Hematopoietic multipotent progenitor cell treated with erythropoietin and hydrocortisone succinate and interleukin-3 and kit ligand, for 6 days (in vitro differentiated cells): ENCODE measurements at places on chromosomes 12 and 14.
A peak's percentile ranks its signal among the peaks of the same experiment; 100 is the strongest.

GRCh38 chr14:76922092-76922491 lies 95.9 kb downstream of the LRRC74A start:
- DNase-seq, result no peak

DNA sequence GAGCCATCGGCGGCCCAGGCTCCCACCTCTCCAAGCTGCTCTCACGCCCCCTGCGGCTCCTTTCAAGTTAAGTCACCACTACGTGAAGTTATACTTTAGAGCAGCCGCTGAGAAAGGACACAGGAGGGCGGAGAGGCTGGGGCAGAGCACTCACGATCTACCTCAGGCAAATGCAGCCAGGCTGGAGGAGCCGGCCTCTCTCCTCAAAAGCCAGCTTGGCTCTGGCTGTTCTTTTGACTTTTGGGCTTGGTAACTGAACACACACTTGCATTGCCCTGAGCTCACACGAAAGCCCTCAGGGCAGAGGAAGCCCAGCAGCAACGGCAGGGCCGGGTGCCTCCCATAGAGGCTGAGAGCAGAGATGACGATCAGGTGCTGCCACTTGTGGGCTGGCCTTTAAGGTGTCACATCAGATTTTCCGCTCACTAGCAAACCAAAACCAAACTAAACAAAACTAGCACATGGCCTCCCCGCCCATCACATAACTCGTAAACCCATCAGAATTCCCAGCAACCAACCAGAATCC lies 75.2 kb downstream of the PITPNM2 start:
- peak; percentile 26 for DNase-seq

- DNase-seq, result peak; percentile 31
Measured at GRCh38 chr12:1618489-1618888, 10.5 kb upstream of the WNT5B start.

DNA sequence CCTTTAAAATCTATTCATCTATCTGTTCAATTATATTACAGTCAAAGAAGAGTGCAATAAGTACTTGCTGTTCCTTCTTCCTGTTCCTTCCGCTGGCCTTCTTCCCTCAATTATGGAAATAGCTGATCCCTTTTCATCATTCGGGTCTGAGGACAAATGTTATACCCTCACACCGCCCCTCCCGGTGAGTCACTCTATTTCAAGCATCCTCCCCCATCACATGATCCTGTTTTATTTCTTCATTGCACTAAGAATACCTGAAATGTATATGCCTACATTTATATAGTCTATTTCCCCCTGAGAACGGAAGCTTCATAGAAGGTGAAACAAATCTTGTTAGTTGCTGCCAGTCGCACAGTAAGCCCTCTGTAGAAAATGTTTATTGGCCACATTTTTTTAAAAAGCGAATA lies 2.5 kb downstream of the SLC38A1 start:
- peak; percentile 61 for DNase-seq

DNA sequence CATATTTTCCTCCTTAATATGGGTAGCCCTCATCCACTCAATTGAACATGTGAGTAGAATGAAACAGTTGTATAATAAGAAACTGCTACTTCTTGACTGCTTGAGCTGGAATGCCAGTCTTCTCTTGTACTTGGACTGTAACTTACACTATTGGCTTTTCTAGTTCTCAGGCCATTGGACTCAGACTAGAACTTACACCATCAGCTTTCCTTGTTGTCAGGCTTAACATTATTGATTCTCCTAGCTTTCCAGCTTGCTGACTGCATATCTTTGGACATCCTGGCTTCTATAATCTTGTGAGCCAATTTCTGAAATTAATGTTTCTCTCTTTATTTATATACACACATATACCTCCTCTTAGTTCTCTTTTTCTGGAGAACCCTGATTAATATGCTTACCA lies 24.8 kb downstream of the CCDC91 start:
- DNase-seq, result no peak

- DNase-seq, result no peak
Measured at GRCh38 chr12:23060161-23060560, 435.2 kb downstream of the ETNK1 start.

GRCh38 chr14:60175255-60175902 lies 10.2 kb upstream of the DHRS7 start:
- DNase-seq, result no peak

GRCh38 chr14:100428727-100429126 lies 105.6 kb downstream of the SLC25A47 start:
- no peak for DNase-seq

- no peak for DNase-seq
Measured at GRCh38 chr12:57143454-57143853, 4.0 kb downstream of the LRP1-AS start.

DNA sequence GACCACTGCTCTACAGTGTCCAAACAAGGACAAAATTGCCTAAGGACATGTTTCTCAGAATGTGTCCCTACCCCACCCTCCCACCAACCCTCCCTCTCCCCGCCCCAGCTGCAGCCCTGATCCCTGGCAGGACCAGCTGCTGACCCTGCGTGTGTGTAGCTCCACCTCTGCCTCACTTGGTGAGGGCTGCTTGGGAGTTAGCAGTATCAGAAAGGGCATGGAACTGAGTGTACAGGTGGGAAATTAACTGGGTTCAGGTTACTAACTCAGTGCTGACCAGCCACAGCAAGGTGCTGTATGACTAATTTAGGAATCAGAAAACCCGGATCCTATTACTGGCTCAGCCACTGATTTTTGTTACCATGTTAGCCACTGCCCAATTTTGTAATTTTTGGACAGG lies 11.3 kb upstream of the PLEKHD1 start:
- no peak for DNase-seq

DNA sequence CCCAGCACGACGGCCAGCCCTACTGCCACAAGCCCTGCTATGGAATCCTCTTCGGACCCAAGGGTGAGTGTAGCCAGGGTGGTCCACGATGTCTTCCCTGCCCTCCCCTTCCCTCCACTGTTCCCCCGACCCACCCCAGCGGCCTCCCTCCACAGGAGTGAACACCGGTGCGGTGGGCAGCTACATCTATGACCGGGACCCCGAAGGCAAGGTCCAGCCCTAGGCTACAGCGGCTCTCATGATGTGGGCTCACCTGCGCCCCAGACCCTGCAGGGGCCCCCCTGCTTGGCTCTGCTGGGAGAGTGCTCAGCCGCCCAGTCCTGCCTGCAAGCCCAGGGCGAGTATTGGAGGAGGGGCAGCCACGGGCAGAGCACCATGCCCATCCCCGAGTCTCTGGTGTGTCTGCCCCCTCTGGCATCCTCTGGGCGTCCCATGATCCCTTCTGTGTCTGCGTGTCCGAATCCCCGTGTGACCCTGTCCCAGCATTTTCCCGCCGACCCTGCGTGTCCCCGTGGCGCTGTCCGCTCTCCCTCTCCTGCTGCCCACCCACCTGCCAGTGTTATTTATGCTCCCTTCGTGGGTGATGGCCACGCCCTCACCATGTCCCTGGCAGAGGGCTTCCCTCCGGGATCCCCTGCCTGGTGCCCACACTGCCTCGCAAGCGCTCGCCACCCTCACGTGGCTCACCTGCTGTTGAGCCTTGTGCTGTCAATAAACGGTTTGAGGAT lies 5.0 kb downstream of the CRIP2 start:
- DNase-seq, result no peak

DNA sequence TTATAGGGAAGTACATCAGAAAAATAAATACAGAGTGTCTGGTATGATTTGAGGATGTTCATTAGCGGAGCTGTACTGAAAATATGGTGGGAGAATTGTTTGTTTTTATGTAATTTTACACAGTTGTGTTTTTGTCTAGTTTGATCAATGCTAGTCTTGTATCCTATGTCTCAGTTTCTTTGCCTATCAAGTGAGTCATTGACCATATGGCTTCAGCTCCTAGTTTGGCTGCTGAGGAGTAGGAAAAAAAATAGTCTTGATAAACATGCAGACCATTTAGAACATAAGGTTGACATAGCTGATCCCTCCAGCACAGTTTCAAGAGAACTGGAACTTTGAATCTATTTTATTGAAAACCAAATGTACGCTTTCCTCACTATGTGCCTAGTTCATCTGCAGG lies 1292.1 kb upstream of the FLRT2 start:
- DNase-seq, result no peak

DNA sequence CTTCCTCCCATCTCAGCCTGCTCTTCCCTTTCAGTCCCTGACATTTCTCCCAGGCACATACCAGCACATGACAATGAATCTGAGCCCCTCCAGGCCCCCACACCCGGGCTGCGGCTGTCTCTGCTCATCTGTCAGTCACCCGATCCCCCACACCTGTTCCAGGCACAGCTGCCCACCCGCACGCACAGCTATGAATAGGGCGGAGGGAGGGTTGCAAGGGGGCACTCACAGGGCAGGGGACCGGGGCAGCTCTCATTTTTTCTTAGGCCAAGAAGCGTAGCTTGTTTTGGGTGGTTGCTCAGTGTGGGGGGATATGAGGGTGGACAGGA lies 43.7 kb upstream of the TSPAN9 start:
- no peak for DNase-seq

DNA sequence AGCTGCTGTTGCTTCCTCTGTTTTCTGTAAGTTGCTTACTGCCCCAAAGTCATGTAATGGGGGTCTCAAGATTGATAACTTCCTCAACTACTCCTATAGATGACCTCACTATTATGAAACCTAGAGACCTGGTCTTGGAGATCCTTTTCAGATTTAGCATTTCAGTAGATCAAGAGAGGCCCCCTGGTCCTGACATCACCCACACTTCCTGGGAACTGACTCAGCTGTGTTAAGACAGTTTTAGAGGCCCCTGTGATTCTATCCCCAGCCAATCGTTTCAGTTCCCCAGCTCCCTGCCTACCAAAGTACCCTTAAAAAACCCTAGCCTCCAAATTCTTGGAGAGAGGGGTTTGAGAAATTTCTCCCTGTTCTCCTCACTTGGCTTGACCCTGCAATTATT lies 9.2 kb upstream of the ARG2 start:
- DNase-seq, result no peak

DNA sequence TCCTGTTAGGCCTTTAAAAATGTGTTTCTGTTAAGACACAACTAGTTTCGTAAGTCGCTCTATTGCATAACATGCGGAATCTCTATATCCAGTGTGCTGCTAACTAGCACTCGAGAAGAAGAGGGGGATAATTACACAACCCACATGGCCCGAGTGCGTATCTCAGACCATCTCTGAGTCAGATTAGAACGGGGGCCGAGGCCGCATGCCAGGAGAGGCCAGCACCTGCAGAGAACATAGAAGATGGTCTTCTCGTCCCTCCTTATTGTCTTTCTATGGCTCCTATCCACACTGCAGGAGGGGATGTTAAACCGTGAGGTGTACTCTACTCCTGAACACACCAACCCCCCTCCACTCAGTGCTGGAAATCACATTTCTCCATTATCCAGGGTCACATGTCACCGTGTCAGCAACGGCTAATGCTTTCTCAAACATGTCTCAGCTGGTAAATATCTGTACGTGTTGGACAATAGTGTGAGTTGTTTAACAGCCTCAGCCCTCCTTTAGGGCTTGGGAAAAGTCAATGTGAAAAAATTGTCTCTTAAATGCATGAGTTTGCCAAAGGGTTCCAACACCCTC lies 56.3 kb downstream of the CCDC88C start:
- peak; percentile 87 for DNase-seq

DNA sequence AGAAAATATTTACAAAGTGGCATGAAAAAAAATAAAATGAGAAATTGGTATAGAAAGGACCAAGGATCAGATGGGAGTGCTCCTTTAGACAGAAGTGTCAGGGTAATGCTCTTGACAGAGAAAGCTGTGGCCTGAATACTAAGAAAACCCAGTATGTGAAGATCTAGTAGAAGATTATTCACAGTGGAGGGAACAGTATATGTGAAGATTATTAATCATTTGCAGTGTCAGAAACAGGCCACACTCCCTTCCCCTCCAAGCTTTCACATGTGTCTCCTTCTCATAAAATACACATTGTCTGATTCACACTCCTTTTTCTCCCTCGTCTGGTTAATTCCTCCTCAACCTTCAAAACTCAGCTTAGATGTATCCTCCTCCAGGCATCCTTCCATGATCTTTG lies 41.3 kb downstream of the CAPS2 start:
- DNase-seq, result no peak

- DNase-seq, result no peak
Measured at GRCh38 chr14:98514016-98514415, 758.0 kb downstream of the BCL11B start.

- DNase-seq, result no peak
Measured at GRCh38 chr12:2548081-2548480, 246.7 kb upstream of the FKBP4 start.

- DNase-seq, result peak; percentile 13
Measured at GRCh38 chr12:24222968-24223367, 273.5 kb upstream of the SOX5 start.

DNA sequence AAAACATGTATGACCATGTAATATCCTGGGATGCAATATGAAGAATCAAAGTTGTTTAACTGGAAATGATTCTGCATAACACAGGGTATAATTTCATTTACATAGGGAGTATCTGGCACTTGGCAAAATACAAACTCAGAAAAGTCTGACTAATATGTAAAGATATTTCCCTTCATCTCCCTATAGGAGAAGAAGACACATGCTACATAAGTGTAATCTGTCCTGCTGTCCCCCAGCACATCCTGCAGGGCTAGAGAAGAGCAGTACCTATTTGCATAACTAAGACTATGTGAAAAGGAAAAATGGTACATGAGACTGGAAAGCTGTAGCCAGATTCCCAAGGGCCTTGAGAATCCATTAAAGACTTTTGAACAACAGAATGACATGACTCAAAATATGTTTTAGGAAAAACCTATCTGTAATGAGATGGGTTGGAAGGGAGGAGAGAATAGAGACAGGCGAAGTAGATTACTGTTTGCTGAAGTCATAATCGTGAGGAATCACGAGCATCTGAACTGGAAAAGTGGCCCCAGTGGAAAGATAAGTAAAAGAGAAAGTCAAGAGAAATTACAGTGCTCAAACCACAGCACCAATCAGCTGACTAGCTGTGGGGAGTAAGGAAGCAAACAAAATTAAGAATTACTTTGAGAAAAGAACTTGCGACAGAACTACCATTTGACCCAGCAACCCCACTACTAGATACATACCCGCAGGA lies 155.1 kb upstream of the HMGA2 start:
- DNase-seq, result no peak

- DNase-seq, result peak; percentile 89
Measured at GRCh38 chr12:71415336-71416231, 24.0 kb upstream of the LGR5 start.

DNA sequence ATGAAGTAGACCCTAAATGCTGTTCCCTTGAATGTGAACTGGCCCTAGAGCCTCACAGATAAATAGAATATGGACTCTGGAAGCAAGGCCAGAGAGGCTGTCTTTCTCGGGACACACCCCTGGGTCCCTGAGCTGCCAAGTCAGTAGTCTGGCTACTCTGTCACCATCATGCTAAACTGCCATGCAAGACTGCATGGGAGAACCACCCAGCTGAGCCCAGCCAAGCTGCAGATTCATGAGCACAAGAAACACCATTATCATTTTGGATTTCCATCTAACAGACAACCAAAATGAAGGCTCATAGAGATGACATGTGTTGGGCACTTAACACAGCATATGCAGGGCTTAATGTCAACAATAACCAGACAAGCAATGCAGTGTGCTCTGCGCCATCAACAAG lies 53.3 kb downstream of the CHGA start:
- DNase-seq, result no peak
